ENCODE measurements at places on chromosomes 4 and X.

DNA sequence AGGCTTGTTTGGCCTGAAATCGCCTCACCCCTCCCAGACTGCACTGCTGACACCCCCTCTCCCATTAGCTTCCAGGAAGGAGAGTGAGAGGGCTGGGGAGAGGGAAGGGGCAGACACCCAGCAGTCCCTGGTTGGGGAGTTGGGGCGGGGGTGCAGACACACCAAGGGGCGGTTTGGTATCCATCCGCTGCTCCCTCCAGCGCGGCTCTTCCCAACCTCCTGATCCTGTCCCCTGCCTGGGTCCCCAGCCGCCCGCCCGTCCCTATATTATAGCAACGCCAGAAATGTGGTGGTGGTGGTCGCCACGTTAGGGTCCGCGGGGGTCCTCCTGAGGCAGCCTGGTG lies 24.9 kb downstream of the GPRASP3 start:
- DNase-seq, result no peak

DNA sequence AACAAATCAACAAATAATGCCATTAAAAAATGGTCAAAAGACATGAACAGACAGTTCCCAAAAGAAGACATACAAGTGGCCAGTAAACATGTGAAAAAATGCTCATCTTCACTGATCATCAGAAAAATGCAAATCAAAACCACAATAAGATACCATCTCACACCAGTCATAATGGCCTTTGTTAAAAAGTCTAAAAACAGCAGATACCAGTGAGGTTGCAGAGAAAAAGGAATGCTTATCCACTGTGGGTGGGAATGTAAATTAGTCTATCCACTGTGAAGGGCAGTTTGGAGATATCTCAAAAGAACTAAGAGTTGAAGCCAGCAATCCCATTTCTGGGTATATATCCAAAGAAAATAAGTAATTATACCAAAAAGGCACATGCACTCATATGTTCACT lies 668.1 kb upstream of the CPEB2 start:
- DNase-seq, result no peak

DNA sequence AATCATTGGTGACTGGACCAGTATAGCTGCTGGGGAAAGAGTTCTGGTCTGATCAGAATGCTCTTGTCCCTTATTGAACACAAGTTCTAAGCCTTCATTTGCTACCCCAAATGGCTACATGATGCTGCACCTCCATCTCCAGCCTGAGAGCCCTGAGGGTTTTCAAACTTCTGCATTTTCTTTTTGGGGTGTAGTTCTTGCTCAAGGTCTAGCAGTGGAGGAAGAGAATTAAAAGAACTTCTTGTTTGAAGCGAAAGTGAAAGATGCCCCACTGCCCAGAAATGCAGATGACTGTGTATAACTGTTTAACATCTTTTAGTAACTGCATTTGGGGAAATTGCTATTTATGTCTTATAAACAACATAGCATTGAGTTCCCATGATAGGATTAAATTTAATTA lies 38.5 kb downstream of the LAMTOR3 start:
- no peak for DNase-seq

- no peak for DNase-seq
Observed at GRCh38 chr4:168667921-168668320, 171.1 kb downstream of the PALLD start.

- DNase-seq, result no peak
Observed at GRCh38 chrX:134254511-134254910, 17.5 kb downstream of the CCDC160 start.

DNA sequence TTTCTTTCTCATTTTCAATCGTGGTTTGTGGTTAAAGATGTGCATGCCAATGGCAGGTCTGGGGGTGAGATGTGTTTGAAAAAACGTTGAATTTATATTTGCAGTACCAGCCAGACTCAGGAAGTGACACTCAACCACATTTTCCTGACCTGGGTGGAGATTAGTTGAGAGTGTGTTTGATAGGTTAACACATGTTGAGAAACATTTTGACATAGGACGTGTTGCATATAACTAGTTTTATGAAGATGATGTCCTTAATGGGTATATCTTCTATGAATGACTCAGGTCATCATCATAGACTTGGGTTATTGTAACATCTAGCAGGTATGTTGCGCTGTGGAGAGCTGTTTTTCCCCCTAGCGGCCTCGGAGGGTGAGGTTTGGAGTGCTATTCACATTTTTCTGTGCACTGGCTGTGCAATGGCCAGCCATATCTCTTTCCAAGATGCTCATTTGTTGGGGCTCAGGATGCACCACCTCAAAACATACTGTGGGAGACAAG lies 21.7 kb upstream of the CD38 start:
- peak; percentile 44 for DNase-seq
